ENCODE measurements at places on chromosomes 2 and 18.

GRCh38 chr18:34611904-34612303 is 98.2 kb upstream of the DTNA start:
- no peak for DNase-seq

GRCh38 chr2:197304556-197305011 is 6.0 kb downstream of the ANKRD44 start:
- DNase-seq = no peak

GRCh38 chr2:218368621-218369153 is 12.0 kb downstream of the CATIP start:
- no peak for DNase-seq

GRCh38 chr18:46278481-46279465 is 174.6 kb downstream of the HAUS1 start:
- DNase-seq = no peak

- no peak for DNase-seq
These were observed 479.1 kb downstream of the ZEB2 start for GRCh38 chr2:144040834-144041233.

Data from hippocampal formation (tissue), 2 donors.